ENCODE measurements at places on chromosomes 2 and 18.

DNA sequence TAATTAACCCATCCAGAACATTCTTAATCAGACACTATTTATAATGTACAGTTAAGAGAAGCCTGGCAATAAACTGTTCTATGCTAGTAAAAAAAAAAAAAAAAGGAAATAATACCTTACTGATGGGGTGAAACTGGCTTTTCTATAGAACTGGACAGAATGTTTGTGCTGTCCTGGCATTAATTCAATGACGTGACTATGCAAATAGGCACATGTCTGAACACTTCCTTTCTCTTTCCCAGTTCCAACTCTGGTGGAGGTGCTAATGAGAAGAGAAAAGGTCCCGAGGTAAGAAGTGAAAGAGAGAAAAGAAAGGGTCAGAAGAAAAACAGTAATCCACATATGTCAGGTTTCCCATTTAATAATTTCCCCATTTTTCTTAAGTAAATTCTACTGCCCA is 508.4 kb downstream of the ZEB2 start:
- no peak for DNase-seq

DNA sequence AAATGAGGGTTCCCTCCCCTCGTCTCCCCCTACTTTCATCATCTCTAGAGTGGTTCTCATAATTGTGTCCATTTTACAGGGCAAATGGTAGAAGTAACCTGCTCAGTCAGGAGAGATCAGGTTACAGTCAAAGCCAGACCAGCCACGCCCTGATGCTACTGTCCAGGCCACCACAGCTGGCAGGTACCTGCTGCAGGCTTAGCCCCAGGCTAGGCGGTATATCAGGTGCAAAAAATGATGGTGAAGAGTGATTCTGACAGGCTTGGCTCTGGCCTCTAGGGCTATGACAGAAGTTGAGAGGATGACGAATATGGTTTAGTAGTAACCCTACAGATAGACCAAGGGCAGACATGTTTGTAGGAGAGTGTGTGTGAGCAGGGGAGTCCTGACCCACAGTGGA is 67.1 kb downstream of the HAUS1 start:
- DNase-seq = no peak

GRCh38 chr2:220334871-220335590 is 707.6 kb downstream of the SLC4A3 start:
- DNase-seq = no peak

DNA sequence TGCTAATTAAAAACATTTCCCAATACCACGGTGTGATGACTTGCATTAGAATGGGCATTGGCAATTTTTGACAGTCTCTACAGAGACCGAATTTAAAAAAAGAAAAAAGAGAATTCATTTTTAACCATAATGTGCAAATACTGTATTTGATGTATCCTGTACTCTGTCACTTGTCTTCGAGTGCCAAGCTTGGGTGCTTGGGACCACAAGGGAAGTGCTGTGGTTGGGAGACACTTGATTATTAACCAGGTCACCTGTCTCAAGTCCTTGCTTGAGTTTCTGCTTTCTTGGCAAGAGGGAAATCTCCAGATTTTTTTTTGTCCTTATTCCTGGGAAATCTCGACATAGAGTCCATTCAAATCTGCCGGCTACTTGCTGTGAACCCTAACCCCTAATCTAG is 209.0 kb downstream of the MC4R start:
- DNase-seq = no peak

DNA sequence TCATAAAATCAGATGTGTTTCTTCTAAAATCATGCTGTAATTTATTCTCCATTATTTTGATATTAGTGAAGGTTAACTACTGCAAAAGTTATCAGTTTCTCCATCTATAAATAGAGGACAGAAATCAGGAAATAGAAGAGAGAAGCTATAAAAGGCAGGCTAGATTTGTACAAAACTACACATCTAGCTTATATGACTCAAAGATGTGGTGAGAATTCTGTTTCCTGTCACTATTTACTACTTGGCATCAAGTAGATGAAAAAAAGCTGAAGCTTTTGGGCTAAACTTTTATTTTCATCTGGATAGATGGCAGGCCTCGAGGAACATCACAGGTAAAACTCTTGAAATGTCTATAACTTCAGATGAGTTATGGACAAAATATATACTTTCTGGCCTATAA is 49.8 kb upstream of the NAB1 start:
- DNase-seq = no peak

DNA sequence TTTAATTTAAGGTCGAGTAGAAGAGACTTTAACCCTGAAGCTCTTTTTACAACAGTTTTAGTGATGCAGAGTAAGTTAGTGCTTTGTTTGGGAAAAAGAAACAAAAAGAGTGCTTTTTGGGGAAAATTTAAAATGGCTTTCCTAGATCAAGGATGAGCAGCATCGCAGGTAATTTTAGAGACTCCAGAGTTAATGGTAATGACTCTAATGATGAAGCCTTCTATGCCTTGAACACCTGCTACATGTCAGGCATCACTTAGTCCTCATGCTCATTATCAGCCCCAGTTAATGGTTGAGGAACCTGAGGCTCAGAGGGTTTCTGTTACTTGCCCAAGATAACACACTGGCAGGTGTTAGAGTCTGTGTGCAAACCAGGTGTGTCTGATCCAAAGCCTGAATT is 167.8 kb downstream of the ACOXL start:
- no peak for DNase-seq

- DNase-seq = no peak
Measured at GRCh38 chr2:118046634-118047210, 32.9 kb upstream of the CCDC93 start.

DNA sequence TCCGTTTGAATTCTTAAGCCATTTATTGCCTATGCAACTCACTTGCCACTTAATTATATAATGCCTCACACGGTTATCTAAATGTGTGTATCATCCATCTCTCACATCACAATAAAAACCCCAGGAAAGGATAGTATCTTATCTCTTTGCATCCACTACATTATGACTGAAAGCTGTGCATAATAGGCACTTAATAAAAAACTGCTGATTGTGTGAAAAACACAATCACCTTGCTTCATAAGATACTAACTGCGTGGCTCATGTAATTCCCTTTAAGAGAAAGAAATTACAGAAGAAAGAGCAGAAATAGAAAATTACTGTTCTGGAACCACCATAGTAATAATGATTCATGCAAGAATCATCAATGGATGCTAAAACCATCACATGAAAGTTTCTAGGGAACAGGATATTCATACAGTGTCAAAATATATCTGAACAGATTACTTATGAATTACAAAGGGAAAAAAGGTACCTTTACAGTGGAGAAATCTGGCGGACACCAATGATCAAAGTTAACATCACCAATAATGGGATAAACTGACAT is 29.3 kb downstream of the CUL3 start:
- no peak for DNase-seq

DNA sequence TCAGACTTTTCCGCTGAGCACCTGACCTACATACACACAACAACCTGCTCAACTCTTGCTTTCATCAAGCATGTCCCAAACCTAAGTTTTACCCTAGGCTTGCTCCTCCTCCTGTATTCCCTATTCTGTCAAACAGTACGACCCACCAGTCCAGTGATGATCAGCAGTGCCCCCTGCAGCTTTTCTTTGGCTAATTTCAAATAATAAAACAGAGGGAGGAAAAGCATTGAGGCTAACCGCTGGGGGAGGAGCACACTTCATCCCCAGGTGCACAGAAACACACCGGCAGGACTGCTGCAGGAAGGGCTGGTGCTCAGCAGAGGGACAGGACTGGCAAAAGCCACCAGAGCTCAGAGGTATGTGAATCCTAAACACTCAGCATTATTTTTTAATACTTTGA is 21.2 kb downstream of the E2F6 start:
- no peak for DNase-seq

- no peak for DNase-seq
Measured at GRCh38 chr2:235713189-235713588, 219.3 kb downstream of the AGAP1 start.

- DNase-seq = no peak
Measured at GRCh38 chr2:72810165-72810564, 15.7 kb downstream of the EXOC6B start.

DNA sequence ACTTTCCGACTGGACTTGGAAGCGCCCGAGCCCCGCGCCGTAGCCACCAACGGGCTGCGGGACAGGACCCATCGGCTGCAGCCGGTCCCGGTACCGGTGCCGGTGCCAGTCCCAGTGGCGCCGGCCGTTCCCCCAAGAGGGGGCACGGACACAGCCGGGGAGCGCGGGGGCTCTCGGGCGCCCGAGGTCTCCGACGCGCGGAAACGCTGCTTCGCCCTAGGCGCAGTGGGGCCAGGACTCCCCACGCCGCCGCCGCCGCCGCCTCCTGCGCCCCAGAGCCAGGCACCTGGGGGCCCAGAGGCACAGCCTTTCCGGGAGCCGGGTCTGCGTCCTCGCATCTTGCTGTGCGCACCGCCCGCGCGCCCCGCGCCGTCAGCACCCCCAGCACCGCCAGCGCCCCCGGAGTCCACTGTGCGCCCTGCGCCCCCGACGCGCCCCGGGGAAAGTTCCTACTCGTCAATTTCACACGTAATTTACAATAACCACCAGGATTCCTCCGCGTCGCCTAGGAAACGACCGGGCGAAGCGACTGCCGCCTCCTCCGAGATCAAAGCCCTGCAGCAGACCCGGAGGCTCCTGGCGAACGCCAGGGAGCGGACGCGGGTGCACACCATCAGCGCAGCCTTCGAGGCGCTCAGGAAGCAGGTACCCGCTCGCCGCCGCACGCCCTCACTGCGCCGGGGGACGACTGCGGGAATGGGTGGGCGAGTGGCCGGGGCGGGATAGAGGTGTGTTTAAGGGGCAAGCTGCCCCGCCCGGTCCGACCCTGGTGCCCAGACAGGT is 713 bp downstream of the ATOH8 start:
- DNase-seq = no peak

GRCh38 chr2:73423913-73424312 is 38.3 kb downstream of the ALMS1 start:
- no peak for DNase-seq

DNA sequence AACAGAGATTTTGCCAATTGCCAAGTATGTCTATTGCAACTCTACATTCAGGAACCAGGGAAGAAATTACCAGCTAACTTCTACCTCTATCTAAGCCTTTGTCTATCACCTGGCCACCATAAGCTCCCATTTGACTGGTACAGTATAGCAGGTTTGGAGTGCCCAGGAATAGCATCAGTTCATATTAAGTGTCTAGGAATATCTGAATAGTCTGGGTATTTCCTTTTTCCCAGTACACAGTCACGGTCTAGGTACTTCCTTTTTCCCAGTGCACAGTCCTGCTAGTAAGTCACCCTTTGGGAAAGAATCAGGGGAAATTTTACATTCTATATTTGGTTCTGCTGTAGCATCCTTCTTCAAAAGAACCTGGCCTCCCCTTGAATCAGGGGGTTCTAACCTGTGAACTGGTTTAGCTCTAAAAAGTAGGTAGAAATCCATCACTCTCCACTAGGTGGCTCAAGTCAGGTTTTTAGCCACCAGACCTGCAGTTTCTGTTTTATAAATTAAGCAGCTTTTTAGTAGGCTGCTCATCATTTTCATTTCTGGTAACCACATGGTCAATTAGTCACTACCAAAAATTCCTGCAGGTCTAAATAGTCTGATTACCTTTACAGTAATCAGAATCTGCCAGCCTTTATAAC is 49.3 kb upstream of the DNAJC10 start:
- no peak for DNase-seq
